Activated CD4-positive, alpha-beta T cell treated with anti-CD3 and anti-CD28 coated beads, Interleukin-2, Interleukin-4, amounts not matched to agents 100 ng/mL and 50 ng/mL, durations not matched to agents 16 hours and 8 hours (primary cell): ENCODE measurements at places on chromosomes 4 and X.

- no peak for DNase-seq
Observed at GRCh38 chr4:171929477-171929876, 116.3 kb downstream of the GALNTL6 start.

DNA sequence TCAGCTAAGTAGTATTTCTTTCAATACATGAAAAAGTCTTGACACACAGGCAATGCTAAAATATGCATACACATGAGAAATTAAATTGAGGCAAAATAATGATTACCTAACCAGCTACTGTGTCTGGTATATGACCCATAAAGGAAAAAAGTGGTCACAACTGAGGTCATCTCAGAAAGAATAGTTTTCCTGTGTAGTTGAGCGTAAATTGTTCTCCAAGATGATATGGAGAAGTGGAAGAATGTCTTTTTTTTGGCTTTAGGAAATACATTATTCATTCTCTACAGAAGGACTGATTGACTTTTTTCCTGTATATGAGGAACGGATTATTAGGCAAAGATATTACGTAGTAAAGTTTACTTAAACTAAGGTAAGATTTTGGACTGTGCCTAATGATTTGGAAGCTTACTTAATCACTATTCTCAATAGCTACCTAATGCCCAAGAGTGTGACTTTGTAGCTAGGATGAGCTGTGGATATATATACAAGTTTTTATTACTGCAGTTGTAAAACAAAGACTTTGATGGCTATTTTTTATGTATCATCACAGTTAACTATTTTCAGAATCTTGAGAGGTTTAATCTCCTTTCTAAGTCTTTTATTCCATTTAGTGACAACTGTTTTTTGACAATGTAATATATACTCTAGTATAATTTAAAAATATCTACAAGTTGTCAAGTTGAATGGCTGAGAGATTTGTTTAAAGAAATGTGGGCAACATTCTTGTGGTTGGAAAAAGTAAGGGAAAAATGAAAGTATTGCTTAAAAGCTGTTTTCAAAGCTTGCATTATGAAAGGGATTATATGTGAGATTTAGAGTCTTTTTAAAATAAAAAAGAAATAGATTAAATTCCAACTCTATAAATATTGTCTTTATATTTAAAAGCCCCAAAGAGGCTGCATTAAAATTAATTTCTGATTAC lies 100.2 kb downstream of the PDLIM5 start:
- no peak for DNase-seq

- peak; percentile 65 for DNase-seq
Observed at GRCh38 chrX:30577362-30577991, at the start of gene TASL. TSS of gene TASL (minus strand) at chrX:30577766. CDS start at chrX:30560355, 17,411 bp downstream.

DNA sequence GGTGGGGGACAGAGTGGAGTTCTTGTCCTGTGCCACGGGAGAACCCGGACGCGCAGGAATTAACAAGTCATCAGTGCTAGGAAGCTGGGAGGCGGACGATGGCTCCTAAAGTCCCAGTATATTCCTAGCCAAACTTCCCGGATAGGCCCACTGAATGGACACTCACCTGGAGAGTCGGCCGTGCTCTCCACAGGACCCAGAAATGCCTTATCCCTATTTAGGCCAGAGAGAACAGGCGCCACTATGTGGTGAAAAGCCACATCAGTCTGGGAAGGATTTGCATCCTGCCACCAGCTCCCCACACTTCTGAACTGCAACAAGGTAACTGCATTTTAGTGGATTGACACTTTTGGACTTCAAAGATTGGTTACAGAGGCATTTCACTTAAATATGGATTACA lies 1.1 kb downstream of the CFAP299 start:
- DNase-seq: no peak

DNA sequence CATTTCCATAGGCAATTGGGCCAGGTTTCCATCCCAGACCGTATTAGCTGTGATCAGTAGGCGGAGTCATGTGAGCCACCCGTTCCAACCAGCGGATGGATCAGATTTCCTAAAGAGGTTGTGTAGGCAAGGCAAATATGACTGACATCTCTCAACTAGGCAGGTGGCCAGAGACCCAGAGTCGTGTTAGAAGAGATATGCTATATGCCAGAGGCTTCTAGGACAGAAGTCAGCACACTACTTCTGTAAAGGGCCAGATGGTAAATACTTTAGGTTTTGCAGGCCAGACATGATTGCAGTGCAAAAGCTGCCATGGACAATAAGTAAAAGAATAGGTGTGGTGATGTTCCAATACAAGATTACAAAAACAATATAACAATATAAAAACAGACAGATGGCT lies 788.4 kb downstream of the RPA4 start:
- no peak for DNase-seq

DNA sequence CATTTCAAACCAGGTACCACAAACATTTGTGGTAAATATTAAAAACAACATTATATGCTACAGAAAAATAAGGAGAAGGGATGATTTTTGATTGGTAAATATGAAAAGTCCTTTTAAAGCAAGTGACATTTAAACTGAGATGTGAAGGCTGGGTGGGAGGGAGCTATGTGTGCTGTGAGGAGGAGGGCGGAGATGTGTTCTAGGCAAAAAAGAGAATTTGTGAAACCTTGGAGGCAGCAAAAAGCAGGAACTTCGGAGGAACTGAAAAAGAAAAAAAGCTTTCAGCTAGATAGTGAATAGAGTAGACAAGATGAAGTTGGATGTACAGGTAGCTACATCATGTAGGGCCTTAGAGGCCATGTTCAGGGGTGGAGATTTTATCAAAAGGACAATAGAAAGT lies 10.1 kb upstream of the ARAP2 start:
- no peak for DNase-seq

DNA sequence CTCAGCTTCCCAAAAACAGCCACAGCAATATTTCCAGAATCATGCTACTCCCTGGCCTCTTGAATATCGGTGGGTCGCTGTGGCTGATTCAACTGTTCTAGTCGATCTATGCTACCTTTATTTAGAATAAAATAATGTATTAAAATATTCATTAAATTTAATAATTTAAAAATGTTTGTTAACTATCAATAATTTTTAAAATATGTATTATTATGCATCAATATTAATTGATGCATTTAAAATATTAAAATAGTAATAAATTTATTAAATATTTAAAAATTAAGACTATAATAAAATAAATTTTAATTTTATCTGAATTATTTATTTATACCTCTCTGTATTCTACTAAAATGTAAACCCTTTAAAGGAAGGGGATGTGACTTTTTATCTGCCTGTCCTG lies 19.0 kb downstream of the ARSD start:
- DNase-seq: no peak

- no peak for DNase-seq
Observed at GRCh38 chrX:23887451-23887850, 20.3 kb downstream of the APOO start.

DNA sequence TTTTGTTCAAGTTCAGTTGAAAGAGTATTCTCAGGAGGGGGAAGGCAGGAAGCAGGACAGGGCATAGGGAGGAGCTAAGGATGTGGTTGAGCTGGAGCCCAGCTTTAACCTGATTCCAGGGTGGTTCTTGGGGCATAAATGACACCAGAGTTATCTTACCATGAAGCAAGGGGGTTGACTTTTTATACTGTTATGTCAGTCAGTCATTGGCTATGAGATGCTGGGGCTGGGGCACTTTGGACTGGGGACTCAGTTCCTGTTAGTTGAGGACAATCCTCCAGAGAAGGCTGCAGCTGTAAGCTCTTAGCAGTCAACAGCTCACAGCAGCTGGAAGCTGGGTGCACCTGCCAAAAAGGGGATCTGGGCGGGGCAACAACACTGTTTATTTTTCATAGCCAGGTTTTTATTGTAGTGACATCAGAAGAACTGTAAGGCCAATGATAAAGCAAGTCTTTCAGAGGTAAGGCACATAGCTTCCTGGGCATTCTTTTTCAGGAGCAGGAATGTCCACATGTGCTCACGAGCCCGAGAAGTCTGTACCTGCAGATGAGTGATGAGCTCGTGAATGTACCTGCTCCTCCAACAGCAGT lies 78.5 kb downstream of the MID1IP1 start:
- no peak for DNase-seq

- DNase-seq: no peak
Observed at GRCh38 chr4:98993419-98994071, 2.0 kb upstream of the METAP1 start.

DNA sequence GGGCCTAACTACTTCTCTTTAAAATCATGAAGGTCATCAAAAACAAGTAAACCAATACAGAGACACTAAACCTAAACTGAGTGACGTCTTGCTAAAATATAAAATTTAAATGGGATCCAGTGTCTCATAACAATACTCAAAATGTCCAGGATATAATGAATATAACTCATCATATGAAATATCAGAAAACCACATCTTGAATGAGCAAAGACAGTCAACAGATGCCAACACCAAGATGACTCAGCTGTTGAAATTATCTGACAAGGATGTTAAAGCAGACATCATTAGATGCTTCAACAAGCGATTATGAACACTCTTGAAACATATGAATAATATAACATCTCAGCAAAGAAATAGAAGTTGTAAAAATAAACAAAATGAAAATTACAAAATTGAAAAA lies 8.3 kb downstream of the NAP1L2 start:
- no peak for DNase-seq

- no peak for DNase-seq
Observed at GRCh38 chr4:159689526-159689925, 586.6 kb downstream of the RAPGEF2 start.

DNA sequence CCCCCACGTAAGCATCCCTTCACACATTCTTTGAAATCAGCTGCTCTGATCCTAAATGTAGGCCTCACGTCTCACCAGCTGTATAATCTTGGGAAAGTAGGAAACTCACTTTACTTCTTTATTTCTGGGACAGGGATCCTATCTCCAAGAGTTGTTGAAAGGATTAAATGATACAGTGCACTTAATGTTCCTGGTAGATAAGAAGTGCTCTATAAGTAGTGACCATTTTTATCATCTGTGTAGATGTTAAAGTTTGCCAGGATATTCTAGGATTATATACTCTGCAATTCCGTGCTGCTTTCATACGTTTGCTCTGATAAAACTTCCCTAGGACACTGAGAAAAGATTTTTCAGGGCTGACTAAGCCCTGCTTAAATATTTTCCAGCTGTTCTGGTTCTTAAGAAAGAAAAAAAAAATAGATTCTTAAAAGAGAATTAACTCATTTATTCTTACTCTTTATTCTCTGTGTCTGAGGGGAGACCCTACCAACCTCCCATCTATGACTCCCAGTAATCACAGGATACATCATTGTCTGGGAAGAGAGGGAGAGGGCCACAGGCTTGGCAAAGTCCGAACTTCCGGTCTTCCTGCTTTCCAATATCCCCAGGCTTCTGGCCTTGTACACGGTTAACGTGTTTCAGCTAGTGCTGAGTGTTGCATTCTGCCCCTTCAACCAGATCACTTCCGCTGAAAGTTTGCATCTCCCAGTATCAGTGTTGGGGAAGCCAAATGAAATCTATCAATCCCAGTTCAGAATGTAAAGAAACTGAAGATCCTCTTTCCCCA lies 269.2 kb downstream of the TRIML1 start:
- DNase-seq: no peak

DNA sequence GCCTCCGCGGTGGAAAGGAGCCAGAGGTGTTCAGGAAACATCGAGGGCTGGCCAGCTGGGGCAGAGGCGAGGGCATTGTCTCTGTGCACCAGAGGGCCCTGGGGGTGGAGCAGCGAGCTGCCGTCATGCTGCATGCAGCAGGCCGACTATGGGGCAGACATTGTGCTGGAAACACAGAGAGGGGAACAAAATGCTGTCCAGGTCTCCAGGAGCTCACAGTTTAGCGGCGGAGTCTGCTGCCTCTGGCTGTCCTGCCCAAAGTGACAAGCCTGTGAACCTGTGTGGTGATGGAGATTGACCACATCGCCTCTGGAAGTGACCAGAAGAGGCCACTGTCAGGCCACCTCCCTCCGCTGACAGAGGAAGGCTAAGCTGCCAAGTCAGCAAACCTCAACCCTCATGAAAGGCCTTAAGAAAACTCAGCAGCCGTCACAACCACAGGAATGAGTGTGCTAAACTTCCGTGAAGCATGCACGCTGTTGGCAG lies 20.1 kb upstream of the SASH3 start:
- DNase-seq: peak; percentile 74

DNA sequence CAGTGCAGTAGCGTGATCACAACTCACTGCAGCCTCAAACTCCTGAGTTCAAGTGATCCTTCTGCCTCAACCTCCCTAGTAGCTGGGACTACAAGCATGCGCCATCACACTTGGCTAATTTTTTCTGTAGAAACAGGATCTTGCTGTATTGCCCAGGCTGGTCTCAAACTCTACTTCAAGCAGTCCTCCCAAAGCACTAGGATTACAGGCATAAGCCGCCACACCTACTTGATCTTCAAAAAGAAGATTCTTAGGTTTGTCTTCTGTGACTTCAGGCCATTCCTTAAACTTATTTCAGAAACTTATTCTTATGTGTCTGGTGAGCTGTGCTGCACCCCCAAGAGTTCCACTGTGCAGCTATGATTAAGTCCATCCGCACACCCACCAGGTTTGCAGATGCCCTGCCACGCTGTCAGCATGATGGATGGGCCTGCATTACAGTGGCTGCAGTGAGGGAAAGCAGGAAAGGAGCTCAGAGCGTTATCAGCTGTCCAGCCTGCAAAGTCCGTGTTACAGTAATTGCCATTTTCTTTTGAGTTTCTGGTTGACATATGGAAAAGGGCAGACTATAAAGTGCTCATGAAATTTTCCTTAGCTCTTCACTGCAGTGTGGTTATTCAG lies 146.6 kb downstream of the AASDH start:
- DNase-seq: no peak

GRCh38 chr4:6371812-6372211 lies 100.6 kb downstream of the PPP2R2C start:
- DNase-seq: no peak

DNA sequence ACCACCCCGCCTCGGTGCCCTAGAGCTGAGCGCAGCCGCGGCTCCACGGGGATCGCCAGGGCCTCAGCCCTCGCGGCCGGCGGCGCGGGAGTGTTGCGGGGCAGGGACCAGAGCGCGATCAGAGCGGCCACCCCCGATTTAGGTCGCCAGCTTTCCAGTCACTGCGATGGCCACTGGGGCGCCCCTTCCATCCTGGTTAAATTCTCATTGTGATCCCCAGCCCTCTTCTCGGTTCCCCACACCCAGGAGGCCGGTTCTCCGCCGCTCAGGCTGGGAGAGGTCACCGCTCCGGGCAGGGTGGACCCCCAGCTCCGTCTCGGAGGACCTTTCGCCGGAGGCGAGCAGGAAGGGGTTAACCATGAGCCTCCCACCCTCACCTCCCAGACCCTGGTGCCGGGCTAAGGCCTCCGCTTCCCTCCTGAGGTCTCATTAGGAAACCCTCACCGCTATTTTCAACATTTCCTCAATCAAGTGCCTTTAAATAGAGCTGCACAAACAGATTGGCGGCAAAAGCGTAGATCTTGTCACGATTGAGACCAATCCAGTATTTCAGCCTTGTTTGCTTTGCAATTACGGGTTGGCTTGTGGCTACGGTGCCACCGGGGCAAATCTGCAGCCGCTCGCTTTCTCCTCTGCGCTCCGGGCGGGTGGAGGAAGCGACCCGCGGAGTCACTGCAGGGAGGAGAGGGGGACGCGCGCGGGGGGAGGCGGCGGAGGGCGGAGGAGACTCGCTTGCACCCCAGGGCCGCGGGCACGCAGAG lies 8.3 kb upstream of the HAND2 start:
- DNase-seq: no peak

- DNase-seq: no peak
Observed at GRCh38 chr4:17807446-17807845, 3.1 kb downstream of the DCAF16 start.
